ENCODE measurements at places on chromosomes 16 and 17.

GRCh38 chr16:3389663-3390338 lies 11.0 kb downstream of the ZSCAN32 start:
- DNase-seq = no peak

DNA sequence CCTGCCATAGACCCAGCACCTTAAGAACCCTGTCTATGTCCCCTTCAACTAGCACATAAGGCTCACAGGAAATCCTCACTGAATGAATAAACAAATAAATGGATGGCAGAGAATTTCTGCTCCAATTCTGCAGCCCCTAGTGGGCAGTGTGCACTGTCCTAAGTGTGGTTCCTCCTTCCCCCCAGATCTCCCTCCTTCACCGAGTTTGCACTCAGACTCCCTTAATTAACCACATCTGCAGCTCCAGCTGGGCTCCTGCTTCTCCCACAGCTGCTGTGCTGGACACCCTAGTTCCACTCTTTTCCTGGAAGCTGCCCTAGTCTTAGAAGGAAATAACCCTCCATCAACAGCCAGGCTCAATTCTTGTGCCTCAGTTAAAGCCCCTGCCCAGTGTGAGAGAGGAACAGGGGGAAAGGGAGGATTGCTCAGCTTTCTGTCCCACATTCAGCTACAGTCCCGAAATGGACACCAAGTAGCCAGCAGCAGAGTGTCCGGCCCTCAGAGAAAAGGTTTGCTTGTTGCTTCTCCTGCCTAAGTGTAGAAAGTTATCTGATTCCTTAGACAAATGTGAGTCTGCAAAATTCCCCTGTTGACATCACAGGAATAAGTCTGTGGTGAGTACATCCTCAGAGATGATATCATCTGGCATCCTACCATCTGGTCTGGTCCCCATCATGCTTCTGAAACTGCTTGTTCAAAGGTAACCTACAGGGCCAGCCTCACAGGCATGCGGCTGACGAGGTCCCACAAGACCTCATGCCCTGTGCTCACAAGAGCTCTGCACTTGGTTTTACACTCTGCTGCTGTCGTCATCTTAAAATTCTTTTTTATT lies 12.3 kb downstream of the LRRC3C start:
- peak; percentile 26 for DNase-seq

GRCh38 chr17:1490643-1491442 lies 1.6 kb downstream of the MYO1C start:
- peak; percentile 11 for DNase-seq

- peak; percentile 68 for DNase-seq
These were observed 366.9 kb downstream of the SLC39A11 start for GRCh38 chr17:72725433-72726068.

All from NCI-H2227 treated with DMSO at 0.1 percent for 48 hours (cell line).